ENCODE measurements at places on chromosomes 6 and 20. TPM values are rescaled to one million over a fixed set of nuclear protein-coding genes. Genes with fewer than 3 reads are reported as not detected.
A peak's percentile ranks its signal among the peaks of the same experiment; 100 is the strongest.

GRCh38 chr6:33508935-33509926 lies 54.9 kb downstream of the ZBTB9 start:
- DNase-seq = no peak

- no peak for DNase-seq
These were observed 42.6 kb upstream of the ENPP1 start for GRCh38 chr6:131765081-131765803.

- DNase-seq = no peak
These were observed 56.7 kb downstream of the CD83 start for GRCh38 chr6:14174226-14174625.

DNA sequence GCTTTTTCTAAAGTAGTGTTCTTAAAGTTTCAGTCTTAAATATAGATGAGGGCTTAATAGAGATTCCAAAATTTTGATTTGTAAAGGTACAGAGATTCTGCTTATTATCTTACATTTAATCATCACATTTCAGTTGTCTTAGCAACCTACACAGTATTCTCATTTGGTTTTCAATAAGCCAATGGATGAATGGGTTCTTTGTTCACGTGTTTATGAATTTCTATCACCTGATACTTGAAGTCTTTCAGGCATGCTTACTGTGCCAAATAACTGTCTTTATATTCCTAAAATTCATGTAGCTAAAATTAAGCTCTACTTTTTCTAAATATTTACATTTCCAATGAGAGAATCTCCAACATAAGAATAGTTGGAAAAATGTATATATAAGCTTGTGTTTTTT lies 152.7 kb downstream of the EYA4 start:
- no peak for DNase-seq

GRCh38 chr6:12200761-12201160 lies 89.4 kb upstream of the EDN1 start:
- no peak for DNase-seq

DNA sequence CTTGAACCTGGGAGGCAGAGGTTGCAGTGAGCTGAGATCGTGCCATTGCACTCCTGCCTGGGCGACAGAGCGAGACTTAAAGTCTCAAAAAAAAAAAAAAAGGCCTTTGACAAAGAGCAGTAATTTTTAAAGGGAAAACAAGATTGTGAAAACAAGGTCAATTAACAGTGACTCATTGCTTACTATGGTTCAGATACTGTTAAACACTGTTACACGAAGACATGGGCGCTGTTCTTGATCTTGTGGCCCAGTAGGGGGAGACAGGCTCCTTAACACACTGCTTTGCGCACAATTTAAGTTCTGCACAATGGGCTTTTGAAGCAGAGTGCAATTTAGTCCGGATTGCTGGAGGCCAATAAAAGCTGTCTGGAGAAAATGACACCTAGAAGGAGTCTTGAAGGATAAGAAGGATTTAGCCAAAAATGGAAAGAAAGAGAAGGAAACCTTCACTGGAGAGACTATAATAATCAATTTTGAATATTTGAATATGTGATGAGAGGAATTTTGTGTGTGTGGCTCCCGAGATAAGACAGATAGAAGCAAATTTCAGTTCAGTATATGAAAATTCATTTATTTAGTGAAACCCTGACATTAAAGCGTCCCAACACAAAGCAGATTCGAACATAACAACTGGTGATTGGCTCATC lies 6.0 kb upstream of the LATS1 start:
- no peak for DNase-seq

DNA sequence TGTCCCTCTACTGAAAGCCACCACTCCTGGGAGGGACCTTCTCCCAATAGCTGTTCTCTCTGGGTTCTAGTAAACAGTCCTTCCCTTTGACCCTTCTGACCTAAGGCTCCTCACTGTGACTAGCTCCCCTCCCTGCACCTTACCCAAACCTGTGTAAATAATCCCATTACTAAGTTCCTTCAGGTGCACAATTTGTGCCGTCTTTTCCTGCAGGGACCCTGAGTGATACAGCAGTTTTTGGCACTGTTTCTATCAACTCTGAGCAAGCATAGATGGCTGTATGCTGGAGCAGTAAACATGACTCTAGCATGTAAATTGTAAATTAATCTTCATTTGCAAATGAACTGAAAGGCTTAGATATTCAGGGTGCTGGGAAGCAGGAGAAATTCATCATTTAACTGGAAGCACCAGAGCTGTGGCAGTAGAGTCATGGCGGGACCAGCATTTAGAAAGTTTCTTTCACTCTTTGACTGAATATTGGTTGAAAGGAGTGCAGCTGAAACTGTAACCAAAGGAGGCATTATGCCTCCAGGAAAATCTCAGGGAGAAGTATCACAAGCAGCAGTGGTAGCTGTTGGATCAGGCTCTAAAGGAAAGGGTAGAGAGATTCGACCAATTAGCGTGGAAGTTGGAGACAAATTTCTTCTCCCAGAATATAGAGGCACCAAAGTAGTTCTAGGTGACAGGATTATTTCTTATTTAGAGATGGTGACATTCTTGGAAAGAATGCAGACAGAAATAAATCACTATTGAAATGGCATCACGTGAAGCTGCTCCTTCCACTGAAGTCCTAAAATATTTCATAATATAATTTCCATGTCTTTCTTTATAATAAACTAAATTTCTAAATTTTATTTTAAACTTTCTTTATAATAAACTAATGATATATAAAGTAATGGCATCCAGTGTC lies 117.8 kb downstream of the TCP11 start:
- DNase-seq = no peak

- no peak for DNase-seq
These were observed 91.4 kb downstream of the CDH22 start for GRCh38 chr20:46216770-46217464.

Gene FOXS1
- 0.98 TPM for total RNA-seq

DNA sequence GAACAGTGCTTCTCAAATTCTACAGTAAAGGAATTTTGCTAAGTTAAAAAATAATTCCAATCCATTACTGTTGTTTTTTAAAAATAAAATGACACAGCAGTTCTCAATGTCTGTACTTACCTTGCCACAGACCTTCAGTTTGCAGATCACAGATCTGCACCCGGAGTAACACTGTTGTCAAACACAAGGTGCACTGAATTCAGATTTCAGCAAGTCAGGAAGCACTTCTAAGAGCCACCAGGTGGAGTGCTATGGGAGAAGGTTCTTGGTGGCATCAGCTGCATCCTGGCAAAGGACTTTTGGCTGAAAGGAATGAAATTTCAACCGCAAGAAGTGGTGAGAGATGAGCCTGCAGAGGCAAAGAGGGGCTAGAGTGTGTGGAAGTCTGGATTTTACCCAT lies 17.4 kb downstream of the RSPH4A start:
- no peak for DNase-seq

Gene CYP21A2
- not detected for total RNA-seq

Gene FAM209B
- total RNA-seq = not detected

Gene PLN
- total RNA-seq = 4.6 TPM

DNA sequence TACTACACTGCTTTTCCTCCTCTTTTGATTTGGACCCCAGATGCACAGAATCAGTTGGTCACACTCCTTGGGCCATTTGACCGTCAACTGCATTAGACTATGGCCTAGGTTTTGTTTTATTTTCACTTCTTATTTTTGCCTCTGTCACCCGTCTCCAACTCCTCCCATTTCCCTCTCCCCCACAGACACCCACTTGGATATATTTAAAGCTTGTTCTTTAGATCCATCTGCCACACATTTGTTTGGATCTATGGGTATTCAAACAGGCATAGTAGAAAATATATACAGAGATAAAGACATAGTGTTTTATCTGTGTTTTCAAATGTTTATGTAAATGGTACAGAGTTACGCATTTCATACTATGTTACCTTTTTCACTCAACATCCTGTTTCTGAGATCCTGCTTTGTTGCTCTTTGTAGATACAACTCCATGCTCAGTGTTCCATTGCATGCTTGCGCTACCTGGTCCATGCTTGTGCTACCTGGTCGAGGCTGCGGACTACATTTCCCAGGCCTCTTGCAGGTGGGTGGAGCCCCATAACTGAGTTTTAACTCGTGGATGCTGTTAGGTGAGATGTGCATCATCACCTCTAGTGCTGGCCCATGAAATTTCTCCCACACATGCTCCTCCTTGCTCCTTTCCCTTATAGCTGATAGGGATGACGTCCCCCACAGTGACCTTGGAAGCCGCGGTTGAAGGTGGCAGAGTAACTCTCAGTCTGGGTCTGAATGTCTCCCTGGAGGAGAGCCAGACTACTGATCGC lies 11.5 kb upstream of the PREX1 start:
- DNase-seq = no peak

DNA sequence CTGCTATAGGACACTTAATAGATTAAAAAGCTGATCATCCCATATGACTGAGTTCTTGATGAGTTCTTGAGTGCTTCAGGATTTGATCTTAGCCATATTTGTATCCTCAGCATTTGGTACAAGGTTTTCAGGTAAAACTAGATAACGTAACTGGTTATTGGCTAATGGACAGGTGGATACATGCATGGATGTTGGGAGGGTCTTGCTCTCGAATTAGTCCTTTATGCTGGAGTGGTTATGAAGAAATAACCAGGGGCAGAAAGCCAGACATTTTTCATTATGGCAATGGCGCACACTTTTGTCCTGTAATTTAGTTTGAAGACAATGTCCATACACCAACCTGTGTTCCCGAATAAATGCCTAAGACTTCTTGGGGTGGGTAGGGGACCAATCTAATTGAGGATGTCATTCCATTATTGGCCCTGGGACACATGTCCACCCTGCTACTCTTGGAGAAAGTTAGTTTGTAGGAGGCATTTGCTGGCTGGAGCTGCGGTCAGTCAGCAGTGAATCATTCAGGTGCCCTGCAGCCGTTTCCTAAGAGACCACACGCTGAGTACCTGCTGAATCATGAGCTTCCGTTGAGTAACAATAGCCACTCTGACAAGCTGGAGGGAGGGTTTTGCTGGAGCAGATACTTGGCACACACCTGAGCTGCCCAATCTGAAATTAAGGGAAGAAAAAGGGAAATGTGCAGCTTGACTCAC lies 194.4 kb downstream of the FOXA2 start:
- peak; percentile 51 for DNase-seq

Gene PTK6
- total RNA-seq = 2.3 TPM

GRCh38 chr6:2109796-2110195 lies 135.6 kb downstream of the GMDS start:
- no peak for DNase-seq

DNA sequence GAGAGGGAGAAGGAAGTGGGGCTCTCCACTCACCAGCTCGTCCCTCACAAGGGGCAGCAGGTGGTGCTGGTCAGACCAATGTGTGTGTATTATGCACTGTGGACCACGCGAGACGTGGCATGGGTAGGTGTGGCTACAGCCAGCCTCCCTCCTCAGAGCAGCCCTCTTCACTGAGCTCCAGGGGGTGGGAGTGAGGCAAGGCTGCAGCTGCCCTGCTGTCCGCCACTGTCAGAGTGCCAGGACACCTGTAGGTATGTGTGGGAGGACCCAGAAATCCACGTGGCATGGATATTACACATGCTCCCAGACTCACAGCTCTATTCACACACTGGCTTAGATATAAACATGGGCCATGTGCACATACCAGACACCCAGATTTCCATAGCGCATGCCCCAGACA lies 90.3 kb downstream of the VEGFA start:
- no peak for DNase-seq

Gene CRISP2
- total RNA-seq = not detected

GRCh38 chr6:87825821-87826221 lies 123.8 kb upstream of the AKIRIN2 start:
- DNase-seq = no peak

- no peak for DNase-seq
These were observed 996 bp upstream of the SEC23B start for GRCh38 chr20:18506744-18507143.

GRCh38 chr20:8721098-8721497 lies 347.8 kb upstream of the PLCB4 start:
- no peak for DNase-seq

DNA sequence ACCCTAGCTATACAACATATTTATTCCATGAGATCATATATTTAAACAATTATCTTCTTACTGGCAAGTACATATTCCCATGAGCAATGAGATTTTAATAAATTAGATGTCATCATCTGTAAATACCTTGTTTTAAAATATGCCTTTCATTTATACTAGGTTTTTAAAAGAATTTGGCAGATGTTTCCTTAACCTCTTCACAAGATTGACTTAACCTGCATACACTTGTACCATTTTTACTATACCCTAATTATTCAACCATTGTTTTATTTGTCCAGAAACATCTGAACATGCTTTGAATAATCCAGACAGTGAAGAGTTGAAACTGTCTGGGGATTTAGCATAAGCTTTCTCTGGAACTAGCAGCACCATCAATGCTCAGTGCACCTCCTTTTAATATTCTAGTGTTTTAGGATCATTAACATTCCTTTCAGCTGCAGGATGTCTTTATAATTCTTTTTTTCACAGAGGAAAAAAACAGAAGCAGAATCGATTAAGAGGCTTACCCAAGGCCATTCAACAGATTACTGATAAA lies 188.0 kb upstream of the TENT5A start:
- no peak for DNase-seq

GRCh38 chr6:116106146-116106545 lies 5.5 kb downstream of the NT5DC1 start:
- DNase-seq = no peak

Gene KHDRBS2
- 0.16 TPM for total RNA-seq

Gene CUL7
- total RNA-seq = 12.6 TPM

DNA sequence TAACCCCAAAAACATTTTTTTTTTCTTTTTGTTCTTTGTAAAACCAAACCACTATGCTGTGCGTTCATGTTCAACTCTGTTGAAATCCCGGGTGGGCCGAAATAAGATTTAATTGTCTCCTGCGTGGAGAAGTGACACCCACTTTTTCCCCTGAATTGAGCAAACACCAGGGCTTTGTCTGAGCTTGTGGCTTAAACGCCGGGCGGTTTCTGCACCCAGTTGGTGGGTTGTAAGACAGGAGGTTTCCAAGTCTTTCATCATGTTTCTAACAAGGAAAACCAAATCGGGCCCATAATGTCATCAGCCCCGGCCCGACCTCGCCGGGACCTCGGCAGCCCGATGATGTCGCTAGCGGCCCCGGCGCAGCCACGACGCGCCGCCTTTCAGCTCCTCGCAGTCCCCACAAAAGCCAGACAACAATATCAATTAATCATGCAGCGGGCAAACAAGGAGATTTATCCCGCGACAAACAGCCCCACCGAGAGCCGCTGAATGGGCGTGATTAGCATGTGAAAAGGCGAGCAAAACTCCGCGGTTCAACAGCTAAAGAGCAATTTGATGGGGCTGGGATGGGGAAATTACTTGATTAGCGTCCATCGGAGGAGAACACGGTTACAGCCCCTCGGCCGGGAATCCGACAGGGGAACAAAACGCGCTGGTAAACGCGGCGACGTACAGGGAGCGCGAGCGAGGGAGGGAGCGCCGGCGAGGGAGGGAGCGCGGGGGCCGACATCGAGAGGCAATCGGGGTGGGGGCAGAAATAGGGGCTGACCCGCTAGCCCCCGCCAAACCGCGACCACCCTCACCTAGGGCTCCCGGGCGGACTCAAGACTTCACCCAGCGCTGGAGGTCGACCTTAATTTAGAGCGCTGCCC lies 5.3 kb downstream of the LINC00237 start:
- no peak for DNase-seq

DNA sequence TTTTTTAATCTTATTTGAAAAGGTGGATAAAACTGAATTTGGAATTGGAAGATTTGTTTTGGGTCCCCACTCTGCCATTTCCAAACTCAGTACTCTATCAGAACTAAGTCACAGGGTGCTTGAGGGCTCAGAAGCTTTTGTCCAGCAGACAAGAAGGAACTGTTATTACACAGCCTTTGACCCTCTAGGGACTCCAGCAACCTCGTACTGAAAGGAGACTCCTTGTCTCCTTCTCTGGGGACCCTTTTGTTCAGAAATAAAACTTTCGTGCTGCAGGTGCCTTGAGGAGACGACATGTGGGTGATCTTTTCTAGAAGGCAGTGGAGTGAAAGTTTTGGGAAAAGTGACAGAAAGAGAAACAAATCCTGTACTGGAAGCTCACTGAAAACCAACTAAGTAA lies 7.4 kb upstream of the POLR1H start:
- DNase-seq = no peak

Gene OTOR
- total RNA-seq = not detected
